ENCODE measurements at places on chromosomes 6 and 20.

DNA sequence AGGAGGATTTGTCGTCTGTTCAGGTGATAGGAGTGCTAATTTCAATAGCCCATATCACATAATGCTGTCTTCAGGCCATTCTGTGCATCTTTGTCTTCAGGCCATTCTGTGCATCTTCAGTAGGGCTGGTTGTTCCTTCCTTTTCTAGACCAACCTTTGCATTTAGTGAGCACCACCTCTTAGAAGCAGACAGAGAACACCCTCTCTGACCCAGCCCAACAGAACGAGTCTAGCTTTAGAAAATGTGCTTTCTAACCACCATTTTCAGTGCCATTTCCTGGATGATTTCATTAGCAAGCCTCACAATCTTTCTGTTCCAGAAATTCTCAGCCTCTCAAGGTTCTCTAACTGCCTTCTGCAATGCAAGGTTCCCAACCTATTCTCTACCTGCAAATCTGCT lies 215.3 kb upstream of the KCNQ5 start:
- DNase-seq: no peak

DNA sequence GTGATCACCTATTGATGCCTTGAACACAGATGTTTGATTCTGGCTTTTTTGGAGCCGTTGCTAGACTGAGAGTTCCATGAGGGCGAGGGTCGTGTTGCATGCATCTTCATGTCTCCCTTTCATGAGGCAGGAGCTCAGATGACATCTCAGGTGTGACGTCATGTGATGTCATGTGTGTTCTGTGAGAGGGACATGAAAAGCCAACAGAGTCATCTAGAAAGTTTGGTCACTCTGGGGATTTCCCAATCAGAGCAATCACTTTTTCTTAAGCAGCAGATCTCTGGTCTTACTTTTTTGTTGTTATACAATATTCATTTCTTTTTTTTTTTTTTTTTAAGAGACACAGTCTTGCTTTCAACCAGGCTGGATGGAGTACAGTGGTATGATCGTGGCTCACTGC lies 411.8 kb downstream of the PREX1 start:
- no peak for DNase-seq

DNA sequence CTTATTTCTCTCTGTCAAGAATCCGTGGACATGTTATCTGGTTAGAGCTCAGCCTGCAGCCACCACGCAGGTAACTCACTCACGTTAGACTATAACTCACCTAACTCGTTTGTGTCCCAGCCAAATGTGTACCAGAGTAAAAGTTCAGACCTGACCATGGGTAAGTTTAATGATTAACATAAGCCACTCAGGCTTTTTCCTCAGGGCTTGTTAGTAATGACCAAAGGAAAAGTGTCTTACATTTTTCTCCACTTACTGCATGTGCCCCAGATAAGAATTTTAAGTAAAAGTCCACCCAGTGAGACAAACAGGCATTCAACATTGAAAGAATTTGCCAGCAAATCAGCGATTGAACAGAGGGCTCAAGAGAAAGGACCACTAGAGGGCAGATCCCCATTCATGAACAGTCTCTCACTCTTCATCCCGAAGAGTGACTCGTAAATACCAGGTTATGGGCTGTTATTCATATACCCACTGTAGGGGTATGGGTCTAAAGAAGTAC lies at the start of gene PKHD1:
Gene PKHD1 (minus strand): TSS at position 116 of the 502 bp plus-strand sequence. CDS start 2,680 bp downstream, outside the sequence.
- DNase-seq: no peak

DNA sequence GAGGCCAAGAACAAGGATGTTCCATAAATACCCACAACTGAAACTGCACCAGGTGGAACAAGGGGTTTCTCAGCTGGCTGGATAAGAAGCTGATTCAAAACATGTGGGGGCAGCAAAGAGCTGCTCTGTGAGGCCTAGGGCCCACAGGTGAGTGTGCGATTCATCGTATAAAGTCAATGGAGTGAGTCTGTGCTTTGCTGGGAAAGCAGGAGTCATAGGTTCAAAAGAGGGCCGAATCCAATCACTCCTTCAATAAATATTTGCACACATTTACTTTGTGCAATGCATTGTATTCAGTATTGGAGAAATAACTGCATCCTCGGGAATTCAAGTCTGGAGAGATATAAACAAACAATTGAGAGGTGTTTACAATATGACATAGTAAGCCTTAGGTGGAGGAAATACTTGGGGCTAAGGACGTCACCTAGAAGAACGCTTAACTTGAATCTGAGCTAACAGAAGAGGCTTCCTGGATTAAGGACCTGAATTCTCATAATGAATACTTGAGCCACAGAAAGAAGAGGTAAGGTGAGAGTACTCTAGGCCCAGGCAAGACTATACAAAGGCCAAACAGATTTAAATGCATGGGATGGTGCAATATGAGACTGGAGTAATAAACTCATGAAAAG lies 83.7 kb upstream of the TMEM30A start:
- no peak for DNase-seq

DNA sequence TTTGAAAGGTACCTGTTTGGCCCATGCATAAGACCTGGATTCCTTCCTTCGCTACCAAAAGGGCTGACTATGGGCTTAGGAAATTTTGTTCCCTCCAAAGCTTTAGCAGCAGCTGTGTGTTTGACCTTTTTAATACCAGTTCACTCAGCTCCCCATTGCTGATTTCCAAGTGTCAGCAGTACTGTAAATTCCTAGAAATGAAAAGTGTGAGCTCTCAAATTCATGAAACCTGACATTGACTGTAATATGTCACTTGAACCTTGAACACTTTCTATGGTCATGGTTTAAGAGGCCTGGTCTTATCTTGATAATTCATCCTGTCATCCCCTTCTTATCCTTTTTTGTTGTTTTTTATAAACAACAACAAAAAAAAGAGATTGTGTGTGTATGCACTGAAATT lies 31.7 kb downstream of the STAU1 start:
- no peak for DNase-seq

Data from activated T-cell treated with anti-CD3 and anti-CD28 coated beads for 4 hours (primary cell).